CD4-positive, alpha-beta T cell treated with Interleukin-15 for 4 hours (primary cell): ENCODE measurements at places on chromosomes 1 and 21.

GRCh38 chr1:3321559-3322449 lies 132.7 kb upstream of the ARHGEF16 start:
- no peak for DNase-seq

GRCh38 chr21:45306832-45307571 lies 19.3 kb upstream of the POFUT2 start:
- no peak for DNase-seq

DNA sequence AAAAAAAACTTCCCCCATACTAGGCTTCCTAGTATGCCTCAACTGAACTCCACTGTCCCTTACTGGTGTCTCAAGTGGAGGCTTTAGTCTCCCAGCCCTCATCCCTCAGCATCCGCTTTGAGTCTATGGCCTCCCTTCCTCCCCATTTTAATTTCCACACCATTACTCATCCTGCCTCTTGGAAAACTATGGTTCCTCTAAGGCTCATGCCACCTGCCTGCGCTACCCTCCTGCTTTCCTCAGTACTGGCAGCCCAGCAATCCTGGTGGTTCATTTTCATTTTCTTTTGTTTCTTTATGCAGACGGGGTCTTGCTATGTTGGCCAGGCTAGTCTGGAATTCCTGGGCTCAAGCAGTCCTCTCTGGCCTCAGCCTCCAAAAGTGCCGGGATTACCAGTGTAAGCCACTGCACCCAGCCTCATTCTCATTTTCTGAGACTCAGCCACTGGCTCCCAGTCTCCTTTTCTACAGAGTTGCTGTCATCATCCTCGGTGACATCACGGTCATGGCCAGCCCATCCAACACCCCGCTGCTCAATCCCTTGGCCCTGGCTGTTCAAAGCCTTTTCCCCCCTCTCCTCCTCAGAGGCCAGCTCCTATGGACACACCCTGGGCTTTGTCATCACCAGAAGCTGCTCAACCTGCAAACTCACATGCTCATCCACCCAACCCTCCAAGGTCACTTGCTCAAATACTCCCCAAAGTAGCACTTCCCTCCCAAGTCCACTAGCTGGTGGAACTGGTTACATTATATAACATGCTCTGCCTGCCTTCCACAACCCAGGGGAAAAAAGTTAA lies 2.3 kb upstream of the PMVK start:
- DNase-seq = no peak

DNA sequence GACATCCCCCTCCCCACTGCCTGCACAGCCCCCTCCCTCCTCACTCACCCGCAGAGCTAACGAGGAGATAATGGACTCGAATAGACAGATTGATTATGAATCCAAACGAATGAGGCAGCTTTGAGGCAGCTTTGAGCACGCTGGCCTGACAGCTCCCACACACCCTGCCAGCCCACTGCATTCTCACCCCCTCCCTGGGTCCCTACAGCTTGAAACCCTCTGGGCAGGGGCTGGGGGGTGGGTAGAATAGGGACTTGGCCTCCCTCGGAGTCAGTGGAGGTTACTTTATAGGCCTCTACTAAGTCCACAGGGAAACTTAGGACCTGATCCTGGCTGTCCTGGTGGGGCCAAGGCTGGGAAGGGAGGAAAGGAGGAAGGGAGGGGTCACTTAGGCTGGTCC lies 1.9 kb downstream of the NTRK1 start:
- no peak for DNase-seq

DNA sequence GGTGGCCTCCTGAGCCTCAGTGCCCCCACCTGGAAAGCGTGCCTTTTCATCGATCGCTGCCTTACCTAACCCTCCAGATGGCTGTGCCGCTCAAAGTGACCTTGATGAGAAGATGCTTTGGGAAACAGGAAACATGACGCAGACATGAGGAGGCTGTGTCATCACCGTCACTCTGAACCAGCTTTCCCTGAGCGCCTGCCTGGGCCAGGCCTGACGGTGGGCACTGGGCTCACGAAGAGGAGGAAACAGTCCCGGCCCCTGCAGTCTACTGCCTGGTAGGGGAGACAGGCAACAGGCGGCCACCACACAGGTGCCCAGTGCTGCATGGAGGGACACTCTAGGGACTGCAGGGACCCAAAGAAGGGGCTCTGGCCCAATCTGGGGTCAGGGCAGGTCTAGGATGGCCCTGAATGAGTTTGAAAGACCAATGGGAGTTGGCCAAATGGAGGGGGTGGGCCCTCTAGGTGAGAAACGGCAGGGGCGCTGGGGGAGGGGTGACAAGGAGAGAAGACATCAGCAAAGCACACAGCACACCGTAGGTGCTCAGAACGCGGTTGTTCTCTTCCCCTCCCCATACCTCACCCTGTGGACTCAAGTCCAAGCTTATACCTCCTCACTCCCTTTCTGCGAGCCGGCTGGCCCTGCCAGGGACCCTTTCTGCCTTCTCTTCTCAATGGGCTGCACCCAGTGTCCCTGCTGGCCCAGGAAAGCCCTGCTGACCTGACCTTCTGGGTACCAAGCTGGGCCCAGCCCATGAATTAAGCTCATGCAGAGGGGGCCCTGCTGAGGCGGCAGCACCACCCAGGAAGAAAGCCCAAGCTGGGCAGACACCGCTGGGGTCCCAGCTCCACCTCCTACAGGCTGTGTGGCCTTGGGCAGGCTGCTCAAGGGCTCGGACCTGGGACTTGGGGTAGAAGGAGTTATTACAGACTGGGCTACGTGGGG lies 44.9 kb downstream of the GLIS1 start:
- no peak for DNase-seq

GRCh38 chr1:91171898-91172297 lies 150.1 kb upstream of the ZNF644 start:
- no peak for DNase-seq

GRCh38 chr1:55931081-55931940 lies 648.1 kb downstream of the PLPP3 start:
- no peak for DNase-seq

GRCh38 chr1:94727846-94728715 lies 92.1 kb upstream of the SLC44A3 start:
- no peak for DNase-seq

DNA sequence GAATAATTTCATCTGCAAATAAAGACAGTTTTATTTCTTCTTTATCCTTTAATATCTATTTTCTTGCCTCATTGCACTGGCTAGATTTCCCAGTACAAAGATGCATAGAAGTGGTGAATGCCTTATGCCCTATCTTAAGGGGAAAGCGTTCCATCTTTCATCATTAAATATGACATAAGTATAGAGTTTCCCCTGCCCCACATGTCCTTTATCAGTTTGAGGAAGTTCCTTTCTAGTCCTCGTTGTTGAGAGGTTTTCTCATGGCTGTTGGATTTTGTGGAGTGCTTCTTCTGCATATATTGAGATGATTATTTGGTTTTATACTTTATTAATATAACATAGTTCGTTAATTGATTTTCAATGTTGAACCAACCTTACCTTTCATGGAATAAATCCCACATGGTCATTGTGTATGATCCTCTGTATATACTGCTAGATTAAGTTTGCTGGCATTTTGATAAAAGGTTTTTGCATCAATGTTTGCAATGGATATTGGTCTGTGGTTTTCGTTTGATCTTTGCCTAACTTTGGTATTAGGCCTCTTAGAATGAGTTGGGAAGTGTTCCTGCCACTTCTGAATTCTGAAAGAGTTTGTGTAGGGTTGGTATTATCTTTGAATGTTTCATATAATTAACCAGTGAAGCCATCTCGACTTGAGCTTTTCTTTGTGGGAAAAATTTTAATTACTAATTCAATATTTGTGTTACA lies 15.6 kb downstream of the PRKACB start:
- DNase-seq = no peak

GRCh38 chr1:195434566-195435203 lies 1173.6 kb downstream of the KCNT2 start:
- no peak for DNase-seq

- no peak for DNase-seq
Observed at GRCh38 chr1:234989019-234989418, 139.6 kb downstream of the TOMM20 start.

DNA sequence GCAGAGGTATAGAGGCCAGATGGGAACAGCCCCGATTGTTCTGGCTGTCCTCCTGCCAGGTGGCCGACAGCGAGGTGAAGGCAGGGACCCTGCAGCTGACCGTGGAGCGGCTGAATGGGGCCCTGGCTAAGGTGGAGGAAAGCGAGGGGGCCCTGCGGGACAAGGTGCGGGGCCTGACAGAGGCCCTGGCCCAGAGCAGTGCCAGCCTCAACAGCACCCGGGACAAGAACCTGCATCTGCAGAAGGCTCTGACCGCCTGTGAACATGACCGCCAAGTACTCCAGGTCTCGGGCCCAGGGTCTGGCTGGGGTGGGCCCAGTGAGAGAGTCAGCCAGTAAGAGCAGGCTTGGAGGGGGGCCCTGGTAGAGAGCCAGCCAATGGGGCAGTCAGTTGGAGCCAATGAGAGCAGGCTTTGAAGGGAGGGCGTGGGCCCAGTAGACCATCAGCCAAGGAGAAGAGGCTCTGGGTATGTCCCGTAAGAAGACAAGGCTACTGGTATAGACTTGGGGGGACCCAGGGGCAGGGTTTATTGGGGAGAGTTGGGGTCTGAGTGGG lies 11.3 kb downstream of the MFAP2 start:
- no peak for DNase-seq

DNA sequence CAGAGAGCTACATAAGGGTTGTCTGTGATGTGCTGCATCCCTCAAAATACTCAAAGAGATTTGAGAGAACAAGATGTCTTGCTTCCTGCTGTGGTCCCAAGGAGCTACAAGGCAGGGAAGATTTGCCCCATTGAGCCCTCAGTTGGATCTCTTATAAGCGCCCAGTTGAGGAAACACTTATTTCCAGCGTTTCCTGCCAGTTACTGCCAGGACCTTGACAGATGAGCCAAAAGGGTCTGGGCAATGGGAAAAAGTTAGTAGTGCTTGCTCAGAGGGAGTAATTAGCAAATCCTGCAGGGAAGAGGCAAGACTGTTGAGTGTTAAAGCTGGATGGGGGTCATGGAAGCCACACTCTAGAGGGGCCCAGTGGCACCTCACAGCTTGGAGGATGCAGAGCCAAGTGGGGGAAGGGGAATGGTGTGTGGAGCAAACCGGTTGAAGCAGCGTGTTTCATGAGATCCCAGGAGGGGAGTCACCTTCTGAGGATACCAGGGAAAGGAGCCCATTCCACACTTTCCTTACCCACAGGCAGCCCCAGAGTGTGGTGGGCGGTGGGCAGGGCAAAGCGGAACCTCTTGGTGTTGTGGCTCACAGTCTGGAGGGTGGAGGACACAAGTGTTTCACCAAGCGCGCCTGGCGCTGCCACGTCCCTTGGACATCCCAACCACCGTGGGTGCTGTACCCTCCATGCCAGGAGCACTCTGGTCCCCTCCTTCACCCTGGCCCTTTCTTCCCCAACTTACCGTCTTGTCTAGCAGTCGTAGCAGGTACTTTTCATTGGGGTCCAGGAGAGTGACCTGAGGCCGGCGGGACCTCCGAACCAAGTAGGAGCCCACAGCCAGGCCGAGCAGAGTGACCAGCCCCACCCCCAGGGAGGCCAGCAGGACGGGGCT lies 805 bp downstream of the CYB5R1 start:
- DNase-seq = no peak

DNA sequence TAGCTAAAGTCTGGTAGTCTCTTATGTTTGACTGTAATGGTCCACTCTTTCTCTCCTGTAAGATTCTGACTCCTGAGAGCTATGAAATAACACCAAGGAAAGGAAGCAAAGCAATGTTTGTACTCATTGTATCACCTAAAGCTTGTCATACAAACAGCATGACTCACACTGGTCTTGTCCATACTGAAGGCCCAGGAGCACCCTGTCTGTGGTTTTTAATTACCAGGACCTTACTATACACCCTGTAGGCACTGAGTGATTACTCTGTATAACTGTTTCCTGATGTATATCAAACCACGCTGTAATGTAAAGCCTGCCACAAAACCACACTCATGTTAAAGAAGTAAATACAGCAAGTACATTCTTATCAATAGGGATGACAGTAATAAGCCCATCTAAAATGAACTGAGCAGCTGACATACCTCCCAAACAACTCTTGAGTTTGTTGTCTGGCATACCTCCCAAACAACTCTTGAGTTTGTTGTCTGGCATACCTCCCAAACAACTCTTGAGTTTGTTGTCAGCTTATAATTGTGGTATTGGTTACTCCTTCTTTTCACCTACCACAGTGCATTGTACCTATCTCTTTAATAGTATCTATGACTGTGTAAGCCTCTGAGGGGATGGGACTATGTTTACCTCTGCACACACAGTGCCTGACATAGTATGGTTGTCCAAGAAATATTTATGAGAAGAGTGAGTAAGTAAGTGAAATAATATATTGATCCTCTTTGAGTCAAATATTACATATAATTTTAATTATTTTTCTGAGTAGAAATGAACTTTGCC lies 11.6 kb upstream of the TNFSF18 start:
- no peak for DNase-seq

DNA sequence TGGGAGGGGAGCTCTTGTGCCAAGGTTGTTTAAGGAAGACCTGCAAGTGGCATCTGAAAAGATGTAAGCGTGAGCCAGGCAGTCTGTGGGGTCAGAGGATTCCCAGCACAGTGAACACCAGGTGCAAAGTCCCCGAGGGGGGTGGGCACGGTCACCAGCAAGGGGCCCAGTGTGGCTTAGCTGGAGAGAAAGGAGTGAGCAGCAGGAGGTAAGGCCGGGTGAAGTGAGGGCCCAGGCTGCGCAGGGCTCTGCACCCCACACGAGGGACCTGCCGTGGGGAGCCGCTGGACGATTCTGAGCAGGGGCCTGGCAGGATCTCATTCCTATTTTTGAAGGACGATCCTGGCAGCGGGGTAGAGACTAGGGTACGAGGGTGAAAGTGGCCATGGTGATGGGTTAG lies 4.1 kb downstream of the DDOST start:
- DNase-seq = no peak
